Psoas muscle (tissue), 8 donors: ENCODE measurements at places on chromosomes 1 and 21. TPM values are rescaled to one million over a fixed set of nuclear protein-coding genes. Genes with fewer than 3 reads are reported as not detected.

G0S2 gene
- 125 TPM for total RNA-seq

RNF115 gene
- total RNA-seq, result 79.8 TPM

RORC gene
- total RNA-seq, result 37.5 TPM

PCSK9 gene
- total RNA-seq, result not detected

RPRD2 gene
- total RNA-seq, result 29.2 TPM

SRGAP2C gene
- total RNA-seq, result 4.1 TPM

PIGM gene
- 1.4 TPM for total RNA-seq

GRCh38 chr21:46193829-46194373 lies 9.6 kb upstream of the SPATC1L start:
- H3K36me3 ChIP-seq, result no peaks in the 10 kb centered on the region
- H3K27ac ChIP-seq, result no peak overlapping the region
- H3K4me1 ChIP-seq, result peaks cover 13% of the 10 kb centered on the region
- no peak overlapping the region for H3K4me3 ChIP-seq

DNA sequence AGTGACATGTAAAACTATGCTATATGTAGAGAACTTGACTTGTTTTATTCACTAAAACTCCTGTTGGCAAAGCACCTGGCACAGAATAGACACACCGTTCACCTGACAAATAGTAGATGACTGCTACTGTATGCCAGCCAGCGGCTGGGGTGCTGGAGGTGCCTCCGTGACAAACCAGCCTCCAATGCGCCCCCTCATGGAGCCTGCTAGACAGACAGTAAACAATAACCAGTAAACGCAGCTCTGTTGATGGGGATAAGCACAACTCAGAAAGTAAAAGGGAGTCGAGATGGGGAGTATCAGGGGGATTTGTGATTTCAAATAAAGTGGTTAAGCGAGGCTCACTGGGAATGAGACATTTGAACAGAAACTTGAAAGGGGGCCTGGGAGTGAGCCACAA lies 107.2 kb downstream of the PRDM2 start:
- DNase-seq, result no peak
- no peak overlapping the region for H3K27ac ChIP-seq
- no peaks in the 10 kb centered on the region for H3K27me3 ChIP-seq
- H3K4me1 ChIP-seq, result peaks cover 5% of the 10 kb centered on the region
- H3K36me3 ChIP-seq, result no peaks in the 10 kb centered on the region
- H3K4me3 ChIP-seq, result no peak overlapping the region

DNA sequence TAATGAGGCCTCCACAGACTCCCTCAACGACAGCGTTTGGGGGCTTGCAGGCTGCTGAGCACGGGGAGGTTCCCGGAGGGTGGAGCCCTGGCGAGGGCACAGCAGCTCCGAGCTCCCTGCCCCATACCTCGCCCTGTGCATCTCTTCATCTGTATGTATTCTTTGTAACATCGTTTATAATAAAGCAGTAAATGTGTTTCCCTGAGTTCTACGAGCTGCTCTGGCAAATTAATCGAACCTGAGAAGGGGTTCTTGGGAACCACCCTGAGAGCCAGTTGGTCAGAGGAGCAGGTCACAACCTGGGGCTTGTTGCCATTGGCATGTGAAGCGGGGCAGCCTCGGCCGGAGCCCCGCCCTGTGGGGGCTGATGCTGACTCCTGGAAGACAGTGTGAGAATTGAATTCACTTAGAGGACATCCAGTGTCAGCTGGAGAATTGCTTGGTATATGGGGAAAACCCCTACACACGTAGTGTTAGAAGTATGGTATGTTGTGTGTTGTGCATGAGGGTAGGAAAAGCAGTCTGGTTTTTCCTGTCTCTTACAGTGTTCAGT lies 11.5 kb downstream of the SLC37A1 start:
- DNase-seq, result no peak
- H3K27me3 ChIP-seq, result no peaks in the 10 kb centered on the region
- peaks cover 45% of the 10 kb centered on the region for H3K4me1 ChIP-seq
- peaks cover 20% of the 10 kb centered on the region for H3K36me3 ChIP-seq

DNA sequence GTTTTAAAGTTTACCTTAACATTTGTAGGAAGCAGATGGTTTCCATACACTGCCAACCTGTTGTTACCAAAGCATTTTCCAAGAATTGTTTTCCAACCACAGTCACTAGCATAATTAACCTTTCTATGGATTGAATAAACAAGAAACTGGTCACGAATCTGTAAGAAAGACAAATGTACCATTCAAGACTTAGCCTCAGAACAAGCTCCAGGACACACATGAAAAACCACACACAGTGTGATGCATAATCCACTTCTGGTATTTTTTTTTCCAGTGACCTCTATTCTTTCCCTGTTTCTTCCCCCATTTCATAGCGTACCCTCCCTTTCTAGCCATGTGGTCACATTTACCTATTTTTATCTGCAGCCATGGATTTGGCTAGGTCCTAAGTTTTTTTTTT lies 29.6 kb upstream of the C1orf87 start:
- H3K36me3 ChIP-seq, result no peaks in the 10 kb centered on the region
- H3K4me1 ChIP-seq, result no peaks in the 10 kb centered on the region
- DNase-seq, result no peak
- no peak overlapping the region for H3K4me3 ChIP-seq

- peaks cover 2% of the 10 kb centered on the region for H3K4me1 ChIP-seq
- H3K36me3 ChIP-seq, result no peaks in the 10 kb centered on the region
- no peaks in the 10 kb centered on the region for H3K27me3 ChIP-seq
- H3K27ac ChIP-seq, result no peak overlapping the region
- no peak for DNase-seq
These were observed 88.4 kb downstream of the OLFML2B start for GRCh38 chr1:161935264-161935663.

GRCh38 chr1:15394258-15394690 lies 15.4 kb upstream of the EFHD2 start:
- no peaks in the 10 kb centered on the region for H3K36me3 ChIP-seq
- no peak overlapping the region for H3K4me3 ChIP-seq
- H3K27ac ChIP-seq, result no peak overlapping the region
- no peaks in the 10 kb centered on the region for H3K4me1 ChIP-seq

DNA sequence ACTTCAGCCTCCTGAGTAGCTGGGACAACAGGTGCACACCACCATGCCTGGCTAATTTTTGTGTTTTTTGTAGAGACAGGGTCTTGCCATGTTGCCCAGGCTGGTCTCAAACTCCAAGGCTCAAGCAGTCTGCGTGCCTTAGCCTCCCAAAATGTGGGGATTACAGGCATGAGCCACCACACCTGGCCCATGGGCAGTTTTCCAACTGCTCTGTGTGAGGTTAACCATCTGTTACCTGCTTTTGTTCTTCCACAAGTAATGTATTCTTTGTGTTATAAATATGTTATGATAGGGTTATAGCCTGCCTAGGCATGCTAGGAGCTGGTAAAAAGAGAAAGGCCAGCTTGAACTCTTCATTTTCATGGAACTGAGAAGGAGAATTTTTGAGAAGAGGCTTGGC lies 30.7 kb downstream of the TUFT1 start:
- no peaks in the 10 kb centered on the region for H3K4me1 ChIP-seq
- H3K27me3 ChIP-seq, result no peaks in the 10 kb centered on the region
- H3K36me3 ChIP-seq, result peaks cover 19% of the 10 kb centered on the region
- no peak overlapping the region for H3K27ac ChIP-seq
- no peak overlapping the region for H3K4me3 ChIP-seq

DNA sequence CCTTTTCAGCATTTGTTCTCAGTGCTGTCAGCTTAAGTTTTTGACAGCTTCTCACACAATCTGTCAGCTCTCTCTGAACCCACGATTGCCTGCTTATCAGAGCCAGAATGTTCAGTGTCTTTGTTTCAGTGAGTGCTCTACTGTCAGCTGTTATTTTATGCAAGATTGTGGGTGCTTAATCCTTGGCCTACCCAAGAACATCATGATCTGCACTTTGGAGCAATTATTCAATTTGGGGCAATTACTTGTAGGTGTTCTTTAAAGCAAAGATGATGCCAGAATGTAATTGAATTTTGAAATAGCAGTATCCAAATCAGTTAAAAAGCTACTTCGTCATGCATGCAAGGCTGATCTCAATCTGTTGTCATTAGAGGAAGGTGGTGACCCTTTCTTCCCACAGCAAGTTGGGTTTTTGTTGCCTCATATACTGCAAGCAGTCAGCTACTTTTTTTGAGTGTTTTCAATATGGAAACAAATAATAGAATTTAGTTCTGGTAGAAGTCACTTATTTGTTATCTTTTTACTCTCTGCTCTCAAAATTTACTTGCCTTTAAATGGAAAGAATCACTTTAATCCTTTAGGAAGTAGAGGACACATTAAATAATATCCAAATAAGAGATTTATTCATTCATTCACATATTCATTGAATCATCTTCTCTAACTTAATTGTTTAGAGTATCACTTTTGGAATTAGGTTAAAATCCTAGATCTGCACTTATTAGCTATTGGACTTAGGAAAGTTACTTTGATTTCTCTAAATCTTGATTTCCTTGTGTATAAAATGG lies 253.5 kb upstream of the CACYBP start:
- no peaks in the 10 kb centered on the region for H3K27me3 ChIP-seq
- no peak for DNase-seq
- H3K4me1 ChIP-seq, result no peaks in the 10 kb centered on the region
- no peak overlapping the region for H3K4me3 ChIP-seq
- no peaks in the 10 kb centered on the region for H3K36me3 ChIP-seq

DNA sequence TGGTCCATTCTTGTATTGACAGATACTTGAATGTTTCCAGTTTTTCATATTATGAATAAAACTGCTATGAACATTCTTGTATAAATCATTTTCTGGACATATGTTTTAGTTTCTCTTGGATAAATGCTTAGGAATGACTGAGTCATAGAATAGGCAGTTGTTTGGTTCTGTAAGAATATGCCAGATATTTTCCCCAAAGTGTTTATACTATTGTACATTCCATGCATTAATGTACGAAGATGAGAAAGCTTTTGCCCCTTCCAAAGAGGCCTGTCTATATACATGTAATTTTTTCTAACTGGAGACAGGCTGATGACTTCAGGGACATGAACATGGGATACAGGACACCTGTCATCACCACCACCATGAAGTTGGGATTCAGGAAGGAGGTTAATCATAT lies 11.3 kb downstream of the NBPF3 start:
- no peaks in the 10 kb centered on the region for H3K27me3 ChIP-seq
- H3K27ac ChIP-seq, result no peak overlapping the region
- no peak for DNase-seq
- no peak overlapping the region for H3K4me3 ChIP-seq
- H3K36me3 ChIP-seq, result no peaks in the 10 kb centered on the region
- no peaks in the 10 kb centered on the region for H3K4me1 ChIP-seq

GRCh38 chr1:171438441-171438840 lies 46.9 kb upstream of the PRRC2C start:
- no peaks in the 10 kb centered on the region for H3K4me1 ChIP-seq
- no peaks in the 10 kb centered on the region for H3K36me3 ChIP-seq
- H3K27ac ChIP-seq, result no peak overlapping the region
- DNase-seq, result peak; percentile 65
- no peaks in the 10 kb centered on the region for H3K27me3 ChIP-seq

DNA sequence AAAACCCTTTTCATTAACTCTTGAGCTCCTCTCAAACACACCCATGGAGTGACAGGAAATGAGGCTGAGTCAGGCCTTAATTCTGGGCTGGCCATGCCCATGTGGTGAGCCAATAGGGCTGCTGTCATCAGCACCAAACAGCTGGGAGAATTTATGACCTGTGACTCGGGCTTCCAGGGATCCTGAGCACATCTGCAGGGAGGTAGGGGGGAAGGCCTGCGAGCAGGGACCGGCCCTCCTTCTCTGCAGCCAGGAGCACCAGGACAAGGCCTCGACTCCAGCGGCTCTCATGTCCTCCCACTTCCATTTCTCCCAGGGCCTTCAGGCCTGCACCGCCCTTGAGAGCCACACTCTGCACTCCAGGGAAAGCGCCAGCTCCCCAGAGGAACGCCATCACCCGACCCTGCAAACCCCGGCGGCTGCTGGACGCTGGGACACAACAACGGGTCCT lies 14.6 kb downstream of the RIPK4 start:
- no peaks in the 10 kb centered on the region for H3K27me3 ChIP-seq
- no peak overlapping the region for H3K4me3 ChIP-seq
- no peak for DNase-seq

GRCh38 chr1:206823727-206824126 lies 41.7 kb upstream of the IL20 start:
- no peaks in the 10 kb centered on the region for H3K27me3 ChIP-seq
- H3K4me1 ChIP-seq, result no peaks in the 10 kb centered on the region
- no peak overlapping the region for H3K4me3 ChIP-seq
- no peak for DNase-seq
- no peak overlapping the region for H3K27ac ChIP-seq
- H3K36me3 ChIP-seq, result no peaks in the 10 kb centered on the region

- DNase-seq, result no peak
- no peak overlapping the region for H3K27ac ChIP-seq
- peak overlapping the region; percentile 54 for H3K4me3 ChIP-seq
These were observed 826 bp upstream of the CA14 start for GRCh38 chr1:150256554-150257341.

GRCh38 chr1:208430220-208430619 lies 186.0 kb upstream of the PLXNA2 start:
- H3K27me3 ChIP-seq, result no peaks in the 10 kb centered on the region
- no peaks in the 10 kb centered on the region for H3K4me1 ChIP-seq
- H3K4me3 ChIP-seq, result no peak overlapping the region
- DNase-seq, result no peak
- no peak overlapping the region for H3K27ac ChIP-seq
